Activated CD8-positive, alpha-beta memory T cell treated with anti-CD3 and anti-CD28 coated beads, Interleukin-2, amount 50 U/mL, for 48 hours (primary cell): ENCODE measurements at places on chromosomes 2 and 18.

DNA sequence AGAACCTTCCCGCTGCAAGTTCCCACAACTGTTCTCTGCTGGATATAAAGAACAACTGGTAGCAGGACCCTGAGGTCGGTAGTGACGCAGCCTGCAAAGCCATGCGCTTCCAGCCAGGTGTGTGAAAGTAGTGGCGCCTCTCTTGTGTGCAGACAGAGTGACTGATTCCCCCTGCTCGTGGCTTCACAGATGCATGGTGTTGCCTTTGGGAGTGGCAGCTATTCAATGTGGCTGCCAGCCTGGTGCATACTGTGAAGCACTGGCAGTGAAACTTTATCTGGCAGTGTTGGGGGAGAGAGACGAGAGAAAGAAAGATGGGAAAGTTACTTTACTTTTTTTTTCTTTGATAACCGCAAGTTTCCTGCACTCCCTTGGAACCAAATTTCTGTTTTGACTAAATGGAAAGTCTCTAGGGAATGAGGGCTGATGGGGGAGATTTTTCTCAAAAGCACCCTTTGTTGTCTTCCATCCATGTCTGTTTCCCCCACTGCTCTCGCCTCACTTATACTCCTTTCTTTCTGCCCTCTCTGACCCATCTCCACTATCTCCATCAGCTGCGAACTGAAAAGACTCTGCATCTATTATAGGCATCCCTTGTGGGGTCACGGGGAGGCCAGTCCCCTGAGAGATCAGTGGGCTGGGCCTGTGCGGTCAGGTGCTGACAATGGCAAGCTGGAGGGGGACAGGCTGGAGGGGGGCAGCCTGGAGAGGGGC, 90.0 kb upstream of the TNP1 start:
- DNase-seq: no peak

GRCh38 chr2:47918043-47918442, 11.7 kb upstream of the FBXO11 start:
- no peak for DNase-seq

DNA sequence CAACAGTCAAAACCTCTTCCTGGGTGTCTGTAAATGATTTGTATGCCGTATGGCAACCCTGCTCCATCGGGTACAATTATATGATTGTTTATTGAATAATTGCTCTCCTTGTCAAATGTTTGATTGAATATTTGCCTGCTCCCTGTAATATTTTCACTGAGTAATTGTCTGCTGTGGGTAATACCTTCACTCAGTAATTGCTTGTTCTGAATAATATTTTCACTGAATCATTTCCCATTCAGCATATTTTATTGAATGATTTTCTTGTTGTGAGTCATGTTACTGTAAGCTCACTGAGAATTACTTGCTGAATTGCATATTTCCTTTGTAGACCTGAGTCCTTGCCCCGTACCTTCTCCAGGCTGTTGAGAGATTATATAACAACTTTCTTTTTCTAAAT, 535.2 kb downstream of the METTL4 start:
- DNase-seq: no peak

GRCh38 chr2:30796699-30797098, 10.5 kb downstream of the CAPN13 start:
- DNase-seq: no peak

DNA sequence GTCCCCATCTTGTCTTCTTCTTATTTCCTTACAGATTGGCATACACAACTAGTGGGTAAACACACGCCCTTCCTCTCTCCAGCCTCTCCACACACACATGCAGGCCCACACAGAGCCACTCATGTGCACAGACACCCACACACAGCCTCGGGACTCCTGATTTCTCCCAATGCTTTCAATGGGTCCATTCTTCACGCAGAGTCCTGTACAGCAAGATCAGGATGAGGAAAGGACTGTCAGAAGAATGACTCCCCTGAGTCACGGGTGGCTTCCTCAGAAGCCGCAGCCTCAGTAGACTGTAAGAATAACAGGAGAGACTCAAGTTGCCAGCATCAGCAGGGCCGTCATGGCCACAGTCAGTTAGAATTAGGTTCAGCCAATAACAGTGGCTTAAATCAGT, 109.1 kb upstream of the GLI2 start:
- no peak for DNase-seq
